ENCODE measurements at places on chromosomes 16 and 17.

GRCh38 chr17:57210972-57211411, 45.3 kb upstream of the MSI2 start:
- DNase-seq = no peak

DNA sequence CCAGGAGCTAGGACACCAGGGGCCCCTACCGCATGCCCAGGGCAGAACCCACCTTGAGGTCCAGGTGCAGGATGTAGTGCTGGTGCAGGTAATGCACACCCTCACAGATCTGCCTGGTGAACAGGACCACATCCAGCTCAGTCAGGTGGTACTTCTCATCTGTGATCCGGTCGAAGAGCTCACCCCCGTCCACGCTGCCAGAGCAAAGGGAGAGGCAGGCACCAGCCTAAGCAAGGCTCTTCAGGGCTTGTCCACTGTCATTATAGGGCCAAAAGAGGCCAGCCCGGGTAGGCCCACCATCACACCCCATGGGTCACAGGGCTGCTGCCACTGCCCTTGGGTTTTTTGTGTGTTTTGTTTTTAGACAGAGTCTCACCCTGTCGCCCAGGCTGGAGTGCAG, 21.0 kb downstream of the MYLK3 start:
- no peak for DNase-seq

- DNase-seq = no peak
These were observed 41.1 kb downstream of the TNRC6C start for GRCh38 chr17:77999413-78000173.

DNA sequence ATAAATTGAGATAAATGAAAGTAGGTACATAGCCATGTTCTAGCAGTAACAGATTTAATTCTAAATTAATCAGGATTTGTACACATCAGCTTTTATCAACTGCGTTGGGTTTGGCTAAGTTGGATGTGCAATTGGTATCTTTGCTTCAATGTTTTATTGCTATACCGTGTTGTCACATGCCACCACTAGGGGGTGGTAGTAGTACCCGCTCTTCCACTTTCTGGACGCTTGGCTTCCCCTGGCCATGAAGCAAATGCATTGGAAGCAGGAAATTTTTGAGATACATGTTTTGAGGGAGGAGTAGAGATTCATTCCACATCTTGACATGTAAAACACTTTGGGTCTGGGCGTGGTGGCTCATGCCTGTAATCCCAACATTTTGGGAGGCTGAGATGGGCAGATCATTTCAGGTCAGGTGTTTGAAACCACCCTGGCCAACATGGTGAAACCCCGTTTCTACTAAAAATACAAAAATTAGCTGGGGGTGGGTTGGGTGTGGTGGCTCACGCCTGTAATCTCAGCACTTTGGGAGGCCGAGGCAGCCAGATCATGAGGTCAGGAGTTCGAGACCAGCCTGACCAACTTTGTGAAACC, 58.6 kb downstream of the EMP2 start:
- DNase-seq = no peak

DNA sequence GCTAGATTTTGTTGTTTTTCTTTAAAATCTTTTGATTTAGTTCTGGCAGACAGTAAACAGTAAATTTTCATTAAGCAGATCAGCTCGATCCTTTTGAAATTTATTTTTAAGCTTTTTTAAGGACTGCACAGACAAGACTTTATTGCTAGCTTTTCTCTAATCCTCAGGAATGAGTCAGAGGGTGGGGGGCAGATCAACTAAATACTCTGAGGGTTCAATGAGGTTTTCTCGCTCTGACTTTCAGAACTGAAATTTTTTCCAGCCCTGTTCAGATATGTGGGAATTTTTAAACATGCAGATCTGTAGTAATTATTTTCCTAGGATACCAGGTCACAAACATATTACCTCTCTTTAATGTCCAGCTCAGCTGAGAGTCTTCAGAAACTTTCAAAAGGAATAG, 977.2 kb downstream of the CDH11 start:
- DNase-seq = no peak

GRCh38 chr16:22262460-22262859, 34.7 kb upstream of the POLR3E start:
- DNase-seq = no peak

DNA sequence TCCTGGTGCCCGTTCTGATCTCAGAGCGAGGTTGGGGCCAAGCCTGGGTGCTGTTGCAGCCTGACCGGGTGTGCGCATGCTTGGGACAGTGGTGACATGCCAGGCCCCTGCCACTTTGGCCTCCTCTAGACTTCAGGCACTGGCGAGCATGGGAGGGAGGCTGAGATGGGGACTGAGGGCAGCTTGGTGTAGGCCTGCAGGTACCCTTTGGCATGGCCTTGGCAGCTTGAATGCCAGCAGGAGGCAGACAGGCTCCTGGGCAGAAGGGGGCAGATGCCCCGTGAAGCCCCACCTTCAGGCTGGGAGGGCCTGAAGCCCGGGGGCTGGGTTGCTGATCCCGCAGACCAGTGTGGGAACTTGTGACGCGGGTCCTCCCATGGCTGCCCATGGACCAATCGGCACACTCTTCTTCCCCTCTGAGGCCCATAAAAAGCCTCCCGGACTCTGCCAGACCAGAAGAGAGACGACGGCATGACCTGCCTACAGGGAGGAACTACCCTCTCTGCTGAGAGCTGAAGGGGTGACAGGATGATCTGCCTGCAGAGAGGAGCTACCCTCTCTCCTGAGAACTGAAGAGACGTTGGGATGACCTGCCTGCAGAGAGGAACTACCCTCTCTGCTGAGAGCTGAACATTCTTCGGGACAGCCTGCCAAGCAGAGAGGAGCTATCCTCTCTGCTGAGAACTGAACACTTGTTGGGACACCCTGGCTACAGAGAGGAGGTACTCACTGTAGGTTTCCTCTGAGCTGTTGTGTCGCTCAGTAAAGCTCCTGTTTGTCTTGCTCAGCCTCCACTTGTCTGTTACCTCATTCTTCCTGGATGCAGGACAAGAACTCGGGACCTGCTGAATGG, 17.5 kb downstream of the RHOT1 start:
- no peak for DNase-seq
